Hepatocyte (in vitro differentiated cells): ENCODE measurements at places on chromosomes 2 and 18. TPM values are rescaled to one million over a fixed set of nuclear protein-coding genes. Genes with fewer than 3 reads are reported as not detected.

The ARHGAP15 gene
- total RNA-seq = 0.17 and 1.0 TPM in 2 replicates

The TIA1 gene
- total RNA-seq = 137 and 160 TPM in 2 replicates

The ATP8B1 gene
- 36.5 and 38.4 TPM in 2 replicates for total RNA-seq

The GEN1 gene
- 8.6 and 15.7 TPM in 2 replicates for total RNA-seq

DNA sequence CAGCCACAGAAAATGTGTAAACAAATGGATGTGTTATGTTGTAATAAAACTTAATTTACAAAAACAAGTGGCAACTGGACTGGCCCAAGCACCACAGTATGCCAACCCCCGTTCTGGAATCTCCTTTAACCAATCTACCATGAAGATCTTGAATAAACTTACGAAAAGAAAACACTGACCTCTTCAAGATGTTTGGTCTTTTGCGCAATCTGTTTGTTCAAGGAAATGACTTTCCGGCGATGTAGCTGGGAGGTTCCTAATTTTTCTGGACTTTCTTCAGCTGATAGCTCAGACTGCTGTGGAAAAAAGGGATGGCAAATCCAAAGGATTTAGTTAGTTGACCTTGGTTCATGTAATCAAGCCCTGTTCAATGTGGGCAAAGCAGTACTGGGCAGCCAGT, 55.7 kb downstream of the CCDC93 start:
- peak overlapping the region; percentile 57 for H3K27ac ChIP-seq
- H3K4me3 ChIP-seq = no peak overlapping the region
- no peaks in the 10 kb centered on the region for H3K27me3 ChIP-seq
- H3K36me3 ChIP-seq = no peaks in the 10 kb centered on the region

DNA sequence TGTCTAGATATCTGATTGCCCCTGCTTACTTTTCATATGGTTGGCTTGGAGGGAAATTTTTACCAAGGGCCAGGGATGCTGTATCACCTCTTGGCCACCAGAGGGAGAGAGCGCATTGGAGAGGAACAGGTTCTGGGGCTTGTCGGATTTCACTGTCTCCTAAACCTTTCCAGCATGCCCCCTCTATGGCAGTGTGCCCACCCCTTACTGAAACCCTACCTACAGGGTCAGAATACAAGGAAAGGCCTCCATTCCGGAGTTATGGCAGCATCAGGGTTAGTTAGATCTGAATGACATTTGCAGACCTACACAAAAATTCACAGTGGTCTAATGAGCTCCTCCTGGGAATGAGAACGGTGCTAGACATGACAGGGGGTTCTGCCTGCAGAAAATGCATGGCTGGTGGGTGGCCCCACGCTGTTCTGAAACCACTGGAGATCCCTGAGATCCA, 5.8 kb downstream of the SLC14A2 start:
- DNase-seq = peak; percentile 73
- H3K4me1 ChIP-seq = peaks cover 16% of the 10 kb centered on the region
- no peaks in the 10 kb centered on the region for H3K36me3 ChIP-seq

DNA sequence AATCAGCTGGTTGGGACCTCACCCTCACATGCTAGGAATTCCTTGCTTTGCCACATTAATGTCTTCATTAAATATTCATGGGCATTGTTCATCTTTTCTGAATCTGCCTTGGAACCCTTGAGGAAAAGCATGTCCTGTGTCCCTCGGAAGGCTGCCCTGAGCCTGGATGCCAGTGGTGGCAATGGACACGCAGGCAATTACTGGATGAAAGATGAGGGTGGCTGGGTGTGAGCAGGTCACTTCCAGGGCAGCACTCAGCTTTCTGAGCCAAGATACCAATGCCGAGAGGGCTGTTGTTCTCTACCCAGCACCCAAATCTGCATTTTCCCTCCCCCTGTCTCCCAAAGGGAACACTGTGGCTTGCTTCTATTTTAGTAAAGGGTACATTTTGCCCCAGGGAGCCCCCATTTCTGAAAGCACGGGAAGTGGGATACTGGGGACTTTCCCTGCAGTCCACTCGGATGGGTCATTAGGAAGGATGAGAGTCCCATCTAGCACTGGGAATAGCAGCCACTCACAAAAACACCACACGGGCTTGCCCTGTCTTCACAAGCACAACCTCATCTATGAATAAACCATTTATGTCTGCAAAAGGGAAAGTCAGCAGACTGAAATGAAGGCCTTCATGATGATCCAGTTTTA, 234.8 kb downstream of the SOX11 start:
- no peaks in the 10 kb centered on the region for H3K27me3 ChIP-seq
- no peak overlapping the region for H3K4me3 ChIP-seq
- H3K36me3 ChIP-seq = no peaks in the 10 kb centered on the region
- no peaks in the 10 kb centered on the region for H3K4me1 ChIP-seq

- peak within 1 kb of the TSS; percentile 99 for H3K27ac ChIP-seq
- peak; percentile 99 for DNase-seq
- peak within 1 kb of the TSS; percentile 68 for H3K4me3 ChIP-seq
- H3K27me3 ChIP-seq = no peaks in the 10 kb centered on the region
- H3K4me1 ChIP-seq = peaks cover 14% of the 10 kb centered on the region
- H3K36me3 ChIP-seq = no peaks in the 10 kb centered on the region
Measured at GRCh38 chr2:134918526-134919340, at the start of gene CCNT2. TSS of gene CCNT2 (plus strand) at chr2:134918822. CDS start at chr2:134918855, 33 bp downstream.

- H3K27me3 ChIP-seq = no peaks in the 10 kb centered on the region
- H3K27ac ChIP-seq = no peak overlapping the region
- no peak for DNase-seq
- H3K4me3 ChIP-seq = no peak overlapping the region
- H3K4me1 ChIP-seq = no peaks in the 10 kb centered on the region
Measured at GRCh38 chr2:100038011-100038410, 104.4 kb downstream of the AFF3 start.

DNA sequence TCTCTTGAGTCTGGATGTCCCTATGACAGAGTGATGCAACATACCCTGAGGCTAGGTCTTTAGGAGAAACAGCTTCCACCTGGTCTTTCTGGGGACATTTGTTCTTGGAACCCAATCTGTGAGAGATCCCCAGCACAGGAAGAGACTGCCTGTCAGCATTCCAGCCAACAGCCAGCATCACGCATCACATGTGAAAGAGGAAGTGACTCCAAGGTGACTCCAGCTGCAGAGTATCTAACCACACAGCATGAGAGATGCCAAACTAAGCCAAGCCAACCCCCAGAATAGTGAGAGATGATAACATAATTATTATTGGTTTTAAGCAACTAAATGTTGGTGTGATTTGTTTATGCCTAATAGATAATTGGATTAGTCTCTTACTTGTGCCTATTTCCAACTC, 35.7 kb downstream of the C18orf63 start:
- DNase-seq = no peak
- no peak overlapping the region for H3K4me3 ChIP-seq
- no peak overlapping the region for H3K27ac ChIP-seq
- H3K36me3 ChIP-seq = no peaks in the 10 kb centered on the region
- H3K4me1 ChIP-seq = no peaks in the 10 kb centered on the region

GRCh38 chr2:196341277-196341841, 170.0 kb upstream of the STK17B start:
- no peak overlapping the region for H3K27ac ChIP-seq
- no peaks in the 10 kb centered on the region for H3K27me3 ChIP-seq
- H3K4me1 ChIP-seq = no peaks in the 10 kb centered on the region
- H3K36me3 ChIP-seq = no peaks in the 10 kb centered on the region
- DNase-seq = no peak
- no peak overlapping the region for H3K4me3 ChIP-seq

DNA sequence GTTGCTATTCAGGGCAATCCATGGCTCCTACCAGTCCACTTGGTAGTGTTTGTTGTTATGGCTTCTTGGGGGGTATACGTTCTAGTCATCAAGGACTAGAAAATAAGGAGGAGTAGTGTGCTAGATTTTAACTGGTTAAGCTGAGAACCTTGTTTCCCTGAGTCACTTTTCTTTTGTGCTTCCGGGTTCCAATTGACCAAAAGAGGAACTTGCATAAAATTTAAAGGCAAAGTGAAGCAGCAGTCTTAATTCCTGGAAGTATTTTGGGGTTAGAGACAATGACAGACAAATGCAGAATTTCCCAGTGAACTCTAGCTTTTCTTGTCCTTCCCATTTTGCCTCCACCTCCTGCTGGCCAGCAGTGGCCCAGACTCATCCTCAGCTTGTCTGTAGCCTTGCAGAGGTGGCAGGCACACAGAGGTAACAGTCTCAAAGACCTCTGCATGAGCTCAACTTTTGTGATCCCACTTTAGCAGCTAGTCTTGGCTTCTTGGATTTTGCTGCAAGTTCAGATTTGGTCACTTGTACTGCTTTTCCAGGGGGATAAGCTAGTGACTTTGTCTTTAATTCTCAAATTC, 1105.8 kb upstream of the NXPH2 start:
- H3K4me1 ChIP-seq = no peaks in the 10 kb centered on the region
- DNase-seq = no peak
- no peak overlapping the region for H3K4me3 ChIP-seq
- no peak overlapping the region for H3K27ac ChIP-seq

DNA sequence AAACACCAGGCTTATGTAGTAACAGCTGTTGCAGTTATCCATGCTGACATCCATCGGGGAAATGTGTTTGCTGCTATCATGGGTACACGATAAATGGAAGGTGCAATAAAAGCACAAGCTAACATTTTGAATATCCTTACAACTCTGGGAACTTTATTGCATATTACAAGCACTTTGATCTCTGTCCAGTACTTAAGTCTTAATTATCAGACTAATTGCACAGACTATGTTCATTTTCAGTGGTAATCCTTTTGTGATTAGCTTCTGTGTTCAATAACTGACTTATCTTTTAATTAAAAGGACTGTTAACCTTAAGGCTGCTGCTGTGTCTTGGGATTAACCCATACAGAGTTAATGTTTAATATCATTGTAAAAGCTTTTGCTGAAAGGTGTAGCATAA, 101.4 kb upstream of the ATP5MC3 start:
- H3K27ac ChIP-seq = no peak overlapping the region
- DNase-seq = no peak
- H3K36me3 ChIP-seq = no peaks in the 10 kb centered on the region
- H3K27me3 ChIP-seq = no peaks in the 10 kb centered on the region
- H3K4me3 ChIP-seq = no peak overlapping the region

DNA sequence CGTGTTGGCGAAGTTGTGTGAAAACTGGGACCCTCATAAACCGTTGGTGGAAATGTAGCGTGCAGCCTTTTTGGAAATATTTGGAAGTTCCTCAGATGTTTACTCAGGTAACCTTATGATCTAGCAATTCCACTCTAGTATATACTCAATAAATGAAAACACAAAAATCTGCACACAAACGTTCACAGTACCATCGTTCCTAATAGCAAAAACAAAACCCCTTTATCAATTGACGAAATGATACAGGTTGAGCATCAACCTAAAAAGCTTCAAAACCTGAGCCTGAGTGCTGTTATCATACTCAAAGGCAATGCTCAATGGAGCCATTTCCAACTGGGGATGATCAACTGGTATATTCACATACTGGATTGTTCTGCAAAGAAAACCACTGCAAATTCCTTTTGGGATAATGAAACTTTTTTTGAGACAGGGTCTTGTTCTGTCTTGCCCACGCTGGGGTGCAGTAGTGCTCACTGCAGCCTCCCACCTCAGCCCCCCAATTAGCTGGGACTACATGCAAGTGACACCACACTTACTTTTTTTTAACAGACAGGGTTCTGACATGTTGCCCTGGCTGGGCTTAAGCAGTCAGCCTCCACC, 777 bp upstream of the C18orf32 start:
- DNase-seq = no peak
- peak overlapping the region; percentile 6 for H3K4me3 ChIP-seq
- peaks cover 27% of the 10 kb centered on the region for H3K4me1 ChIP-seq
- peaks cover 7% of the 10 kb centered on the region for H3K36me3 ChIP-seq
- H3K27ac ChIP-seq = peak overlapping the region; percentile 93
- H3K27me3 ChIP-seq = no peaks in the 10 kb centered on the region

- no peaks in the 10 kb centered on the region for H3K4me1 ChIP-seq
- no peak overlapping the region for H3K4me3 ChIP-seq
- H3K27me3 ChIP-seq = no peaks in the 10 kb centered on the region
Measured at GRCh38 chr2:220442012-220442411, 814.6 kb downstream of the SLC4A3 start.

- H3K27me3 ChIP-seq = no peaks in the 10 kb centered on the region
- H3K27ac ChIP-seq = peak overlapping the region; percentile 83
- peak; percentile 23 for DNase-seq
- H3K4me3 ChIP-seq = peak overlapping the region; percentile 73
- H3K4me1 ChIP-seq = peaks cover 10% of the 10 kb centered on the region
Measured at GRCh38 chr18:24270937-24271380, 126.7 kb downstream of the OSBPL1A start.

- H3K36me3 ChIP-seq = no peaks in the 10 kb centered on the region
- no peaks in the 10 kb centered on the region for H3K27me3 ChIP-seq
- peak overlapping the region; percentile 17 for H3K27ac ChIP-seq
- peaks cover 7% of the 10 kb centered on the region for H3K4me1 ChIP-seq
- no peak overlapping the region for H3K4me3 ChIP-seq
- DNase-seq = no peak
Measured at GRCh38 chr2:113812204-113812603, 55.8 kb upstream of the SLC35F5 start.

- no peaks in the 10 kb centered on the region for H3K36me3 ChIP-seq
- H3K27me3 ChIP-seq = no peaks in the 10 kb centered on the region
Measured at GRCh38 chr2:31688282-31688681, 107.5 kb upstream of the SRD5A2 start.

DNA sequence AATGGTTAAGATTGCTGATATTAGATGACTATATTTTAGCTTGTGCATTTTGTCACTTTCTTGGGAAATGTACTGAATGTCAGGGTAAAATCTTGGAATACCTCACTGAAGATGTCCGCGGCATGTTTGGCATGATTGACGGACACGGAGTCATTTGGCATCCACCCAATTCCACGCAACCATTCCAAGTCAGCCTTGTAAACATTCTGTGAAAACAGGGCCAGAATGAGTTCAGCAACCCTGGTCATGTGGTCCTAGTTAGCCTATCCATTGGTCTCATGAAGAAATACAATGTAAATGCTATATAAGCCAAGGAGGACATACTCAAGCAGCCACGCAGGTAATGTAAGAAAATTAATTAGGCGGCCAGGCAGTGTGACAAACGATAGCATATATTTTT, 159.5 kb downstream of the RIF1 start:
- H3K4me1 ChIP-seq = no peaks in the 10 kb centered on the region
- H3K27me3 ChIP-seq = no peaks in the 10 kb centered on the region
- no peak overlapping the region for H3K4me3 ChIP-seq

DNA sequence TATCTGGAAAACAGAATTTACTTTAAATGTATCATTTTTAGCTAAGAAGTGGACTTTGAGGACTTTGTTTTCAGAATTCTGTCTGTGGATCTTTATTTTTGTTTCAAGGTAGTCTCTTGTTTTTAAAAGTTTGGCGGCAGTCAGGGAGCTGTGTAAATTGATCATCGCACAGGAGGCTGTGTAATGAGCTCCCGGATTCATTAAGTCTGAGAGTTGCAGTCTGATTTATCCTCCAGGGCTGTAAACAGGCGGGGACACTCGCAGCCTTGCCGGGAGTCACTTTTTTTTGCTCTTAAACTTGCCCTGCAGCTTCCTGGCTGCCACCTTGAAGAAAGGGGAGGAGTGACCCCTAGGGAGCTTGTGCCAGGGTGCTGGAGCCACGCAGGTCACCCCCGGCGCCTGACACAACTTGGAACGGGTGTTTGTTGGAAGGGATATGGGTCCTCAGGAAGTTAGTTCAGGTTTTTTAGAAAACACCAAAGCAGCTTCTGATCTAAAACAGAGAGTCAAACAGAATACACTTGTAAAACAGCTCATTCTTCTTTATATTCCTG, 76.2 kb downstream of the DCDC2C start:
- H3K4me3 ChIP-seq = no peak overlapping the region
- no peak overlapping the region for H3K27ac ChIP-seq
- H3K27me3 ChIP-seq = peaks cover 5% of the 10 kb centered on the region
